AG04449 (cell line): ENCODE measurements at places on chromosomes 16 and 17.

DNA sequence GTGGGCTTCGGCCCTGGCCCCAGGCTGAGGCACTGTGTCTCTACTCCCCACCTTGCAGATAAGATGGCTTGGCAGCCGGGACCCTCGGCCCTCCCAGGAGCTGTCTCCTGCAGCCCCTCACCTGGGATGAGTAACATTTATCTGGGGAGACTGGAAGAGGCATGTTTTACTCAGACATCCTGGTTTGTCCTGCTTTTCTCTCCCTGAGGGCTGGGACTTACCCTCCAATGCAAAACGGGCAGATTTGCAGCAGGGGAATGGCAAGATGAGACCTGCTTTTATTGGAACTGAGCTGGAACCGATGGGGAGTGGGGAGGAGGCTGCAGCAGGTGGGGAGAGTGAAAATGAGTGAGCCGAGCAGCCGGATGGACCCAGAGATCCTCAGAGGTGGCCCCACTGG is 27.3 kb upstream of the UBE2G1 start:
- DNase-seq = no peak

GRCh38 chr16:56637814-56638750 is at the start of gene MT1A:
MT1A (plus strand) TSS chr16:56638666; CDS start chr16:56638739, 73 bp downstream.
- no peak for DNase-seq

DNA sequence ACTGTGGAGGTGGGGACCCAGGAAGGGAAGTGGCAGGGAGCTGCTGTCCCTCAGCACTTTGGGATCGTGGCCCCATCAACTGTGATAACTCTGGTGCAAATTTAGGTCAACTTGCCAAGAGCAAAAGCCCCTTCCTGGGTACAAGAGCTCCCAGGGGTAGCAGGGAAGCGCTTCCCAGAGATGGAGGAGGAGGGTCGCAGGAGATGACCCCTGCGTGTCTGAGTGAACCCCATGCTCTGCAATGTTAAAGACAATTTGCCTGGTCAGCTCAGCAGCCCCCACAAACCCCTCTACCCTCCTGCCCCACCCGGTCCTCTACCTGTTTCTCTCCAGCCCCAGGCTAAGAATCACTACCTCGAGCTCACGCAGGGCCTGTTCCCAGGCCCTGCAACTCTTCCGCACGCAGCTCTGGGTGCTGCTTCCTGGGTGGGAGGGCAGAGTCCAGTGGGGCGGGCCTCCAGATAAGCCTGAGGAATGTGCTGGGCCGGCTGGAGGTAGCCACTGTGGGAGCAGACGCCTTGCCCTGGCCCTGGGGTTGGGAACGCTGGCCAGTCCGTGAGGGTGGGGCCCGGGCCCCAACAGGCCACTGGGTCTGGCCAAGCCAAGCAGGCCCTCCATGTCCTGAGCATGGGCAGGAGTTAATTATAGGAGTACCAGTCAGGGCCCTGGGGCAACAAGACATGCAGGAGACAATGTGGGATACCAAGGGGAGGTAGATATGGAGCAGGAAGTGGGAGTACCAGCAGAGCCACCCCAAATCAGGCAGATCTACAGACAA is 6.1 kb downstream of the DOK4 start:
- no peak for DNase-seq

DNA sequence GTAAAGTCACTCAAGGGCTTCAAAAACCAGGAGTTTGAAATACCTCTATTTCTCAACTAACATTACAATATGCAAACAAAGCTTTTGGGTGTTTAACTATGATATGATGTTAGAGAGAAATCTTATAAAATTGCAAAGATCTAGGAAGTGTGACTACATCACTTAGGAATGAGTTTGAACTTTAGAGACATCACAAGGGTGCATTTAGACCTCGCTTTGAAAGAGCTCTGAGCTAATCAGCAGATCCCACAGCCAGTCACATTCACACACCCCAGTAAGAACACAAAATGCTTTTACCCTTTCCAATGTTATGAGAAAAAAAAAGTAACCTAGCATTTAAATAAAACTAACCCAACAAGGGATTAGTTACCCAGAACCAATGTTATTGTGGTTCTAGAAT is 45.2 kb downstream of the HYDIN start:
- DNase-seq = no peak

- no peak for DNase-seq
Measured at GRCh38 chr17:30377574-30378240, 1.0 kb upstream of the CPD start.

- no peak for DNase-seq
Measured at GRCh38 chr16:73921295-73921694, 375.3 kb upstream of the PSMD7 start.

GRCh38 chr16:2787406-2787805 is at the start of gene PRSS33:
PRSS33 (minus strand) TSS chr16:2787560; CDS start chr16:2786547, 1,013 bp downstream.
- no peak for DNase-seq

DNA sequence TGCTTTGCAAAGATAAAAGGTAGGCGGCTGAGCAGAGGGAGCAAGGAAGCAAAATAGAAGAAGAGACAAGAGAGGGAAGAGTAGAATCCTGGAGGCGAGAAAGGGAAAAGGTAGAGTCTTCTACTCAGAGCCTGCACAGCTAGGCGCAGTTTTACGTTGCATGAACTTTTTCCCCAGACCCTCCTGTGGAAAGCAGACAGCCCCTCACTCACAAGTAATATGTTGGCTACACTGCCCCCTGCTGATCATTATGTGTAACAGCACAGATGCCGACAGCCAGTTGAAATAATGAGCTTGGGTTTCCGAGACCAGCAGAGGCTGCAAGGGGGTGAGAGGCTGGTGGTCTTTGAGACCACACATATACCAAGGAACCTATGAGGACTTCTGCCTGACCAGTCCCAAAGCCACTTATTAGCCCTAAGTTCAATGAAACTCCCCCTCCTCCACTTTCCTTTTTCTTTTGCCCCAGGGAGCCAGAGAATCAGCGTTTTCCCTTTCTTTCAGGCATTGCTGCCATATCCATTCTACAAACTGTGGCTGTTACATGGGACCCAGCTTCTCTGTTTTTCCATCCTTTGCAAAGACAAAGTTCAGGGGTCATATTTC is 22.5 kb upstream of the CMTR2 start:
- no peak for DNase-seq

DNA sequence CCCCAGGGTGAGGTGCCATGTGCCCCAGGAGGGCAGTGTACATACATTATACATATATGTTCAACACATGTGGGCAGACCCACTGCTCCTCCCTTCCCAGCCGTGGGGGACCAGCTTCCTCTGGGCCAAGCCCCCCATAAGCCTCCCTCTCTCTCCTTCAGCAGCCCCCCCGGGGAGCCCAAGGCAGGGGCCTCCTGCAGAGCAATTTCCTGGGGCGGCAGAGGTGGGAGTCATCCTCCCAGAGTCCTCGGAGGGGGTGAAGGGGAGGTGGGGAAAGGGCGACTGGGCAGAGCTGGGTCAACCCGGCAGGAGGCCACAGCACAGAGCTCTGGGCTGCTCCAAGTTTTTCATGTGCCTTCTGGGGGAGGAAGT is 235.1 kb downstream of the ZNF423 start:
- DNase-seq = no peak

DNA sequence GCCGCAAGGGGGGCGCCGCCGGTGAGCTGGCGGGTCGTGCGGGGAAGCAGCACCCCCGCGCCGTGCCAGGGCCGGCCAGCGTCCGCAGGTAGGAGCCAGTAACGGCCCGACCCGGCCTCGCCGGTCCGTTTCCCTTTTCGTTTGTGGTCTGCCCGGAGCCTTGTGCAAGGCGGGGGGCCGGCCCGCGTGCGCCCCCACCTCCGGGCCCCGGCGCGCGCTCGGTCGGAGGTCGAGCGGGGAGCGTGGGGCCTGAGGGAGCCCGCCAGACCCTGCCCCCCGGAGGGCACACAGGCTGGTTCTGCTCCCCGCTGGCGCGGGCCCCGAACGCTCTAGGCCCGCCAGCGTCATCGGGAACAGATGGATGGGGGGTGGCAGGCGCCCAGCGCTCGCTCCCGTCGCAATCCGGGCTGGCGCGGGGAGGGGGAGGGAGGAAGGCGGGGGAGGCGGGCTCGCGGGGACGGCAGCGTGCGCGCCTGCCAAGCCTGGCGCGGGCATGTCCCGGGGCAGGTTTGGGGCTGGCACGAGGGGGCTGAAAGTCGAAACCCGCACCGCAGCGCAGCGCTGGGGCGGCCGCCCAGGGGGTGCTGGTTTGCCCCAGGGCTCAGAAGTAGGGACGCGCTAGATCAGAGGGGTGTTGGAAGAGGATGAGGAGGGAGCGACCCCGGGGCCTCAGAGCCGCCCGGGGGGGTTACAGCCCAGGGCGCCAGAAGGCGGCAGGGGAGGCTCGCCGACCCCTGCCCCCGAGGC is 1.5 kb upstream of the GSE1 start:
- no peak for DNase-seq

GRCh38 chr16:88805887-88806393 is 2.4 kb downstream of the CDT1 start:
- DNase-seq = no peak

GRCh38 chr17:37123941-37124820 is 175.4 kb downstream of the AATF start:
- no peak for DNase-seq

- DNase-seq = no peak
Measured at GRCh38 chr16:50303605-50304466, 37.5 kb downstream of the ADCY7 start.

DNA sequence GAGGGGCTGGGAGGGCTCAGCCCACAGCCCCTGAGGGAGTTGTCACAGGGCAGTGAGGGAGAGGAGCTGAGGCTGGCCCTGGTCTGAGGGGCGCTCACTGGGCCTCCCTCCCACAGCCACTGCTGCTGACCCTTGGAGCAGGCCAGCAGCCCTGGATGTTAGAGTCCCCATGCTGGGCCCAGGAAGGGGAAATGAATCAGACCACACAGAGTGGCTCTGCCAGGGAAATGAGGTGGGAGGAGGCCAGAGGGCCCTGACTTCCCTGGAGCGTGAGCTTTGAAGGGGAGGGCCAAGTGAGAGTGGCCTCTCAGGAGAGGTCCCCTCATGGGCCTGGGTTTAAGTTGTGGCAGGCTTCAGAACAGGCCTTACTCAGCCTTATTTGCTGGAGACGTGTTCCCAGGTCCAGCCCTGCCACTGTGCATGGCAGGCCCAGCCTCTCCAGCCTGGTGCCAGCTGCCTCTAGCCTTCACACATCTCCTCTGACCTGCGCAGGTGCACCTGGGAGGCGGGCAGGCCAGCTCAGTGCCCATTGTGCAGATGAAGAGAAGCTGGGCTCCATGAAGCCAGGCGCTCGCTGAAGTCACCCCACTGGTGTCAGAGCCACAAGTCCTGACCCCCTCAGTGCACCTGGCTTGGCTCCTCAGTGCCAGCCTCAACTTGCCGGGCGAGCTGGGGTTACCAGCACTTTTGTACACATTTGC is 15.4 kb downstream of the GPT2 start:
- no peak for DNase-seq

GRCh38 chr17:6346156-6346786 is 88.7 kb downstream of the AIPL1 start:
- DNase-seq = no peak

GRCh38 chr16:15403392-15403995 is 7.9 kb downstream of the MPV17L start:
- DNase-seq = no peak

DNA sequence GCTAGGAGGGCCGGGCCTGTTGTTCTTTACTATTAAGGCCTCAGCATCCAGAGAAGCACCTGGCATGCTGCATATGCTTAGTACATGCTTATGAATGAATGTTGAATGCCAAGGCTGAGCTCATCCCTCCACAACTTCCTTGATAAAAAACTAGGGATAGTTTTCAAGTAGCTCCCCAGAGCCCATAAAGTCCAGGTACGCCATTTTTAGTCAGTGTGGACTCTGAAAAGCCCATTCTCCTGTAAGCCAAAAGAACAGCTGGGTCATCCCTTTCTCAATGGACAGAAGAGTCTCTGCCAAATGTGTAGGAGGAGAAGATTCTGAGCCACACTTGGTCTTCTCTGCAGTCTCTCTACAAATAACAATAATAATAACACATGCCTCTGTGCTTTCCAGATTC is 8.9 kb upstream of the ITGB3 start:
- DNase-seq = no peak

GRCh38 chr16:88610909-88611812 is 27.2 kb upstream of the IL17C start:
- no peak for DNase-seq

GRCh38 chr17:1398931-1399678 is 917 bp downstream of the YWHAE start:
- no peak for DNase-seq

DNA sequence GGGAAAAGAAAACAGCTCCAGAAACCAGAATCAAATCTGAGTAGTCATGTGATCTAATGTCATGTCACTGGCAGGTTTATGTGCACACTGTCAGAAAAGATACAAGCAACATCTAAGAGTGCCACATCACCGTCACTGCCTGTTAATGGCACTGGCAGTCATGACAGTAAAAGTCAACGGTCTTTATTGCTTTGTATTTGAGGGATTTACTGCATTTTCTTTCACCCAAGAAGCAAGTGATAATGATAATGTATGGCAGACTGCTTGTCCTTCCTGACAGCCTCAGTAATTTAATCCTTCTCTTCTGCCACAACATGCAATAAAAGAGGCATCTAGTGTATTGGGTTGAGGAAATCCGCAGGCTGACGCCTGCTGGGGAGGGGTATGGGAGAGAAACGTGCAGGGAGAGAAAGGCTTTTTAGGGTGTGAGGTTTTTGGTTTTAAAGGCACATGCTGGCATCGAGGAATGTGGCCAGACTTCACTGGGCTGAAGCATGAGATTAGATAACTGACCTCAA is 92.4 kb downstream of the RPGRIP1L start:
- no peak for DNase-seq

GRCh38 chr17:75876938-75877751 is 1.2 kb downstream of the TRIM47 start:
- peak; percentile 73 for DNase-seq

DNA sequence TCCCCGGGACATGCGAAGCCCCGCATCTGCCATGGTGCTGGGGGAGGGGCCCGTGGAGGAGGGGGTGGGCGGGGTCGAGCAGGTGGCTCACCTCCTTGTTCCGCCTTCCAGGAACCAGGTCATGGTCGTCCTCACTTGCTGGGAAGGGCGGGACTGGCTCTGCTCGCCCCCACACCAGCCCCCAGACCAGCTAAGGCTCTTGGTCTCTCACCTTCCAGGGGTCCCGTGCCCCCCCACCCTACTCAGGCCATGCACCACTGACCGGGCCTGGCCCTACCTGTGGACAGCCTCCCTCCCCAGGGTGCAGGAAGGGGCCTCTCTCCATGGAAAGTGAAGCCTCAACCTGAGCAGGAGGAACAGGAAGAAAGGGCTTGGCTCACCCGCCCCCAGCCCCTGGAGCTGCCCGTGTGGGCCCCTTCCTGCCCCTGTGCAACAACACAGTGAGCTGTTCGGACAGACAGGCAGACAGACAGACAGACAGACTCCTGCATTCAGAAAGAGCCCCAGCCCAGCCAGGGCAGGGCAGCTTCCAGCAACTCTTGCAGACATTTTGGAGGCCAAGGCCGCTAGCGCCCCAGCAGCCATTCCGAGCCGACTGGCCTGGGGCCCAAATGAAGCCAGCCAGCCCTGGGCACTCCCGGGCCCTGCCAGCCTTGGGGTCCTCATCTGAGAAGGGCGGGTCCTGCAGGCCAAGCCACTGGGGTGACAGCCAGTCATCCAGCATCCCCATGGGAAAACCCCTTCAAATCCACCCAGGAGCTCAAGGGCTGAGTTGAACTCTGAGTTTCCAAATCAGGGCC is 8.1 kb upstream of the KREMEN2 start:
- DNase-seq = no peak

- no peak for DNase-seq
Measured at GRCh38 chr17:69103557-69104233, 38.0 kb downstream of the ABCA6 start.

GRCh38 chr17:41523787-41524186 is 4.3 kb downstream of the KRT19 start:
- DNase-seq = no peak
